ENCODE measurements at places on chromosomes 7 and 10.

- DNase-seq: no peak
Measured at GRCh38 chr7:41446606-41447449, 256.1 kb downstream of the INHBA start.

GRCh38 chr7:106041140-106041717, 70.9 kb downstream of the SYPL1 start:
- peak; percentile 30 for DNase-seq

- DNase-seq: no peak
Measured at GRCh38 chr7:73858807-73859206, 2.2 kb upstream of the TMEM270 start.

GRCh38 chr10:35172574-35172973, 45.9 kb downstream of the CREM start:
- DNase-seq: peak; percentile 51

DNA sequence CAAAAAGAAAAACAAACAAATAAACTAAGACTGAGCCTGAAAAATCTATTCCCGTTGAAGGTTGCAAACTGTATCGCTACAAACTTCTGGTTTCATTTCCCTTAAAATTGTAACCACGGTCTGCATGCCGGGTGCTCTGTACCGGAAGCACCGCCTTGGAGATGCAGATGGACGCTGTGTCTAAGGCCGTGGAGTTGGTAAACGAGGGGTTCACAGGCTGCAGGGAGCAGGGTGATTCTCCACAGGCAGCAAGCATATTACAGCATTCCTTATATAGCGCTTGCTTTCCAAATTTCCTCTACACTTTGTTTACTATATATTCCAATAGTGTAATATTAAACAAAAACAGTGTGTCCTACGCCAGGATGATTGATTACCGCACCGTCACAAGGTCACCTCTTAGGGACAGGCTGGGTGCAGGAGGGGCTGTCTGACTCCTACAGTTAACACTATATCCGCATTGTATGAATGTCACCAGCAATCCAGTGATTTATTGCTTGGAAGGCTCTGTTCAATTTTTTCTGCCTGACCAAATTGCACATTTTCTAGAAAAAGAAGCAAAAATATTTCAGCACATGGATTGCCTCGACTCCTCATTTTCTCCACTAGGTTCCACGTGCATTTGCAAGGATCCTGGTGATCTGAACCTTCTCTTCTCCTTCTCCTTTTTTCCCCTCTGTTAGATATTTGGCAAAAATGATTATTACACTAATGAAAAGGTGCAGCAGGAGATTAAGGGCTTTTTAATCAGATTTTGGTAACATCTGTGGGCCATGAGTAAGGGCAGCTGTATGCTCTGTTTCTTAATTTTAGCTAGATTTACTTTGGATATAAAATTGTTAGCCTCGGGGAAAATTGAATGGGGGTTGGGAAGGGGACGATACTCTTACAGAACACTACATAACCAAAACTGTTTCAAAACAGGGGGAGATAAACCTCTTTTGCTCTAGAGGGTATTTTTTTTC, 325.8 kb upstream of the MGMT start:
- peak; percentile 38 for DNase-seq

DNA sequence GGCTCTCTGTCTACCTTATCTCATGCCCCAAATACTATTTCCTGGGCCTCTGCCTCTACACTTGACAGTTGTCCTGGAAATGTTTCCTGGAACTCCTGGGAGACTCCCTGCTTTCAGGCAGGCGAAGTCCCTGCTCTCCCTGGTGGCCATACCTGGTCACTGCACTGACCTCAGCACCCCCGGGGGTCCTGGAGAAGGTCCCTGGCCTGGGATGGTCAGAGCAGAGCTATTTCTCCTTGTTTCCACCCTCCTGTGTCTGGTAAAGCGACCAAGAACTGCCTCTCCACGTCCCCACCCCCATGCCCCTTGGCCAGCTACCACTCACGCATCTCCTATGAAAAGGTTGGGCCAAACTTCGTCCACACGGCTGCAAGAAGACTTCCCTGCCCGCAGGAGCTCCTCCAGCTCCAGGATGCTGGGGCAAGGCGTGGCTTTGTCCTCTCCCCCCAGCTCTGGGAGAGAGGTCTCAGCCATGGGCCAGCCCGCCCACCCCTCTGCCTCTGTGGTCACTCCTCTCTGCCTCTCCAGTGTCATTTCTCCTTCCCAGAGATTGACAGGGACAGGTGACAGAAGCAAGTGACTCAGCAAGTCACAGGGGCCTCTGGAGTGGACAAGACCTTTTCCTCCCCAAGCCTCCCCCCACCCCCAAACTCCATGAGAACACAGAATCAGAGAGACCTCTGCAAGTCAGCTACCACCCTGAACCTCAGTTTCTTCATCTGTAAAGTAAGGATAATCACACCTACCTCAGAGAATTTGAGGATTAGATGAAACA, 2.6 kb upstream of the SAMD8 start:
- peak; percentile 55 for DNase-seq

- DNase-seq: no peak
Measured at GRCh38 chr10:133422807-133423771, 1.3 kb downstream of the SPRN start.

DNA sequence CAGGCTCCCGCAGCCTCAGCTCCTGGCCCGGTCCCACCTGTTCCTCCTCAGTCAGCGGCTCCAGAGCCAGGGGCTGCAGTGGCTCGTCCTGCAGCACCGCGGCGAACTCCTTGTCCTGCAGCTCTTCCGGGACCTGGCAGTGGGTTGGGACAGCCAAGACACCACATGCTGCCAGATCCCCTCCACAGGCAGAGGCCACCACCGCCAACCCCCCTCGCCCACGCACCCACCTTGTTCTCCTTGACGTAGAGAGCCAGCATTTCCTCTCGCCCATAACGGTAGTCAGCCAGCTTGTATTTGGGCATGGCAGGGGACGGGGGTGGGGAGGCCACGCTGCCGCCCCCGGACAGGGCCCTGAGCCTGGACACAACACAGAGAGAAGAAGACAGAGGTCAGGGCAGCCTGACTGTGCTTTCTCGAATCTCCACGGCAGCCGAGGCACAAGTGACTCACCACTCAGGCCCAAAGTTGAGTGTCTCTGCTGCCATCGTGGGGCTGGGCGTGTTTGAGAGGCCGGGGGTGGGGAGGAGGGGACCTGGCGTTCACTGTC, 6.2 kb downstream of the GIGYF1 start:
- no peak for DNase-seq

GRCh38 chr10:95260397-95260881, 30.4 kb downstream of the PDLIM1 start:
- peak; percentile 76 for DNase-seq

- peak; percentile 59 for DNase-seq
Measured at GRCh38 chr7:69448071-69448470, 150.2 kb upstream of the AUTS2 start.

DNA sequence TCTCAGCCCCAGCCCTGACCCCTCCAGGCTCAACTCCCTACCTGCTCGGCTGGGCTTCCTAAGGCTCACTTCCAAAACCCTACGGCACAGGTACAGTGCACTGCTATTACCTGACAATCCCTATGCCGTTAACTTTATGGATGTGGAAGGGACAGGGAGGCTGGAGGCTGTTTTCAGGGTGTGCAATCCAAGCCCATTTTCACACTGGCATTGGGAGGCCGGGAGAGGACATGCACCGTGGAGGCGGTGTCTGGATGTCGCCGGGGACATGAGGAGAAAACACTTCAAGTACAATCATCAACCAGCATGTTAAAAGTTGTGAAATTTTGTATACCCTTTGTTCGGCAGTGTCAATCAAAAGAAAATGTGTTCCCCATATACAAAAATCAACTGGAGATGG, 80.1 kb downstream of the MAD1L1 start:
- DNase-seq: no peak

GRCh38 chr10:24269476-24269875, 60.5 kb downstream of the KIAA1217 start:
- no peak for DNase-seq

DNA sequence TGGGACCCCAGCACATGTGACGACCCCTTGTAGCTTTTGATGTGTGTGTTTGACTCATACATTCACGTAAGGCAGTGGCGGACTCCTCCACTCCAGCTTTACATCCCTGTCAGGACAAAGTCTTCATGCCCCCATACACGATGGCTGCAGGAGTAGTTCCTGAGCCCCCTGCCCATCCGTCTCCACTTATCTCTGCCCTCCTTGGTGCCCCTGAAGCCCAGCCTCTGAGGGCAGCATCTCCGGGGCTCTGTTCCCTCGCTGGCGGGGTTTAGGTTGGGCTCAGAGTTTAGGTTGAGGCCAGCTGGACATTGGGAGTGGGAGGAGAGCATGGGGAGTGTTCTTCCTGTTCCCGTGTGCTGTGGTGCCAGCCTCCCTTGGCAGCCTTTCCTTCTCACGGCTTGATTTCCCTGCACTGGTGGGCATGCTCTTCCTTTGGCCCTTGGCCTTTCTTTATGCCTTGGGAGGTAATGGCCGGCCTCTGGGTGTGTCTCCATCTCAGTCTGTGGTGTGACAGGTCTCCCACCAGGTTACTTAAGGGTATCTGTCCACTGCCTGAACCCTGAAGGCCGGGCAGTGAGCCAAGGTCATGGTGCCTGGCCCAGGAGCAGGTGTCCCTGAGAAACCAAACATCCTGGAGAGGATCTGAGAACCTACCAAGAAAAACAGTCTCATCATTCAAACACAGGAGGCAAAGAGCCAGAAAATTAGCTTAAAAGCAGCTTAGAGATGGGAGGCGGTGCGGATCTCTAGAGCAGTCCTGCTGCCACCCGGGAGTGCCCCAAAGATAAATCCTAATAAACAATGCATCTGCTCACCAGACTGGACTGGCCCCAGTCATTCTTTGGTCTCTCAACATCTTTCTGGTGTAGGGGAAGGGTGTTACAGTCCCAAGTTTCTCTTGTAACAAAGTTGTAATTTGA, 85.5 kb downstream of the GLRX3 start:
- DNase-seq: no peak

- no peak for DNase-seq
Measured at GRCh38 chr10:5040781-5041470, 37.3 kb upstream of the AKR1C2 start.

- peak; percentile 22 for DNase-seq
Measured at GRCh38 chr10:6813856-6814255, 233.8 kb upstream of the PRKCQ start.
